Camera-type eye (tissue), 1 donor: ENCODE measurements at places on chromosomes 4 and X. TPM values are rescaled to one million over a fixed set of nuclear protein-coding genes. Genes with fewer than 3 reads are reported as not detected.

The XKRX gene
- total RNA-seq = 0.77 TPM

The CT45A3 gene
- not detected for total RNA-seq

The TDO2 gene
- total RNA-seq = 0.82 TPM

The SMIM10L2A gene
- total RNA-seq = 6.0 TPM

The CLIC2 gene
- total RNA-seq = 4.8 TPM

The EDA gene
- total RNA-seq = 9.0 TPM
